ENCODE measurements at places on chromosomes 16 and 17.

- DNase-seq: no peak
These were observed 3.0 kb upstream of the ABCC1 start for GRCh38 chr16:15946257-15947044.

GRCh38 chr16:50276326-50276640 is 9.9 kb downstream of the ADCY7 start:
- no peak for DNase-seq

GRCh38 chr16:48525201-48526057 is 84.6 kb downstream of the N4BP1 start:
- DNase-seq: no peak

- no peak for DNase-seq
These were observed 14.0 kb downstream of the RNF43 start for GRCh38 chr17:58403311-58403710.

DNA sequence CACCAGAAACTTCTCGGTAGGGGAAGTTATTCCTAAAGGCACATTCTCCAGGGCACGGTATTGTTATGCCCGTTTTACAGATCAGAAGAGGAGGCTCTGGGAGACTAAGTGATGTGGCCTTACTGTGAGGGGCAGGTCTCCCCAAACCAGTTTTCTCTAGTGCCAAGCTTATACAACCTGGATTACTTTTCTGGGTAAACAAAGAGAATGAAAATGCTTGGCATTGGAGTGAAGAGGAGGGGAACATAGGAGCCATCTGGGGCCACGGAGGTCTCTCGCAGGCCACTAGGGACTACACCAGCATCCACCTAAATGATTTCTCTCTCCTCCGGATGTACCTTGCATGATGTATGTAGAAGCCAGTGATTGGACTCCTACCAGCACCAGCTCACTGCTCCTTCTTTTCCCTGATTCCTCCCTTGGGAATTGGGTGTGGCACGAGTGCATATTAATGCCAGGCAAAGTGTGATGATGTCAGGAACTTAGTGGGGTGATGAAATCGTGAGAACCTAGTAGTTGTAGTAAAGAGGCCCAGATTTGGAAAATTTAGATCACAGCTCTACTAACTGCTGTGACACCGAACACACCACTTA is 674 bp downstream of the TOM1L1 start:
- no peak for DNase-seq

- DNase-seq: no peak
These were observed 18.8 kb downstream of the USP22 start for GRCh38 chr17:21024024-21024423.

GRCh38 chr17:18185391-18185790 is 1.8 kb downstream of the ALKBH5 start:
- DNase-seq: no peak

- no peak for DNase-seq
These were observed 21.7 kb upstream of the PAFAH1B1 start for GRCh38 chr17:2571523-2572303.

DNA sequence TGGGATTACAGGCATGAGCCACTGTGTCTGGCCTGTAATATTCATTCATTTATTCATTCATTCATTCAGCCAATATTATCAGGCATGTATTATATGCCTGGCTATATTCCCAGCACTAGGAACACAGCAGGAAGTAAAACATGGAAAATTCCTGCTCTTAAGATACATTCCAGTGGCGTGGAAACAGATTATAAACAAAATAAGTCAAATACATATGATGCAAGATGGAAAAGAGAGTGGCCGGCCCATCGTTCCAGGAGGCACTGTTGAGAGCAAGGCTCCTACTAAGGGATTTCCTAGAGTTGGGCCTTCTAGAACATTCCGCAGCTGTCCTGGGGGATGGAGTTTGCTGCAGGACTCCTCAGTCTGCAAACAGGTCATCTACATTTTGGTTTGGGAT is 17.7 kb downstream of the ADCY9 start:
- DNase-seq: no peak

GRCh38 chr17:35684055-35684802 is 47.2 kb upstream of the RASL10B start:
- no peak for DNase-seq

- no peak for DNase-seq
These were observed 2.0 kb downstream of the DYNLL2 start for GRCh38 chr17:58085039-58085715.

- no peak for DNase-seq
These were observed 107.0 kb upstream of the CACNG5 start for GRCh38 chr17:66727634-66728570.

DNA sequence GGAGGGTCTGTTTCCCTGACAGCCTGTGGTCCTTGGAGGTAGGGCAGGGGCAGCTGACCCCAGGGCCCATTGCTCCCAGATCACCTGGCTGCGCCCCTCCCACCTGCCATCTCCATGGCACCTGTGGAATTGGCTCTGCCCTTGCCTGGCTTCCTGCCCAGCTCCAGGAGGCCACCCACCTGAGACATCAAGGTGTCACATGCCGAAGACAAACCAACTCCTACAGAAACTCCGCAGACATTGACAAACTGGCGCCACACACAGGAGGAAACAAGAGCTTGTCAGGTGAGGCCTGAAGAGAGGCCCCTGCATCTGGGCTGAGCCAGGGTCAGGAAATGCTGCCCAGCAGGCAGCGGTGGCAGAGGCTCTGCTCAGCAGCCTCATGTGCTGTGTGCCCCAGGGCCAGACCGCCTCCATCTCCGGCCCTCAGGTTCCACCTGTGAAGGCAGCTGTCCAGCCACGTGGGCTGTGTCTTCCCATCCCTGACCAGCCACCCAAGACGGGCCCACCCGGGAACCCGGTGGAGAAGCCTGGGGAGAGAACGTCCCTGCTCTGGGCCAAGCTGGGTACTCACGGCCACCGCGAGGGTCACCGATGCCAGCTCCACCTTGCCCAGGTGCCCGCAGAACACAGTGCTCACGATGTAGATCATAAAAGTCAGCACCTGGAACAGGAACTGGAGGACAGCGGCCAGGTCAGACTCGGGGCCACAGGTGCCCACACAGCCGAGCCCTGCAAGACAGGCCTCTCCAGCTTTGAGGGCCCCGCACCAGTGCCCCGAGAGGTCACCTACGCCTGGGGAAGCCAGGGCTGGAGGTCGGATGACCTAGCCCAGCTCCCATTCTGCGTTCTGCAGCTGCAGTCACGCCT is 1.6 kb downstream of the SLC47A2 start:
- no peak for DNase-seq

- no peak for DNase-seq
These were observed 32.0 kb downstream of the SMPD3 start for GRCh38 chr16:68416057-68417046.

GRCh38 chr17:21214777-21215541 is 998 bp upstream of the TMEM11 start:
- DNase-seq: no peak

GRCh38 chr17:42002792-42003301 is 14.4 kb downstream of the DNAJC7 start:
- DNase-seq: no peak

GRCh38 chr16:76748461-76749348 is 442.3 kb upstream of the MON1B start:
- no peak for DNase-seq

DNA sequence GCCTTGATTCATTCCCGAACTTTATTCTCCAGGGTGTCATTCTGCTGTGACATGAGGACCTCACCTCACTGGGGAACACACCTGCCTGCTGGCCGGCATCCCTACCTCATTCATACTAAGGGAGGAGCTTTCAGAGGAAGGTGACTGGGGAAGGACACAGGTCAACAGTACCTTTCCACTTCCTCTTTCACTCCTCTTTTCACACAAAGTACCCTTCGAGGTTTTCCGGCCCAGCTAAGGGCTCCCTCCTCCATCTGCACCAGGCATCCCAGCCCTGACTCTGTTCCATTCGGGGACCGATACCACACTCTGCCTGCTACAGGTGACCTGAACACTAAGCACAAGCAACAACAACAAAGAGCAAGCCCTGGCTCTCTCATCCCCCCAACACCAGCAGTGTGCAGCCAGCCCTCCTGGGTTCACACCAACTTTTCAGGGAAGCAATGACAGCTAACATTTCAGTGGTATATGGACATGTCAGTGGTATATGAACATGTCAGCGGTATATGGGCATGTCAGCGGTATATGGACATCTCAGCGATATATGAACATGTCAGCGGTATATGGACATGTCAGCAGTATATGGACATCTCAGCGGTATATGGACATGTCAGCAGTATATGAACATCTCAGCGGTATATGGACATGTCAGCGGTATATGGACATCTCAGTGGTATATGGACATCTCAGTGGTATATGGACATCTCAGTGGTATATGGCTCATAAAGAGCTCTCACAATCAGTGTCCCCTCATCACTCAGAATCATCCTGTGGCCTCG is 16.0 kb downstream of the TRIM25 start:
- no peak for DNase-seq

- DNase-seq: no peak
These were observed 16.3 kb downstream of the SHISA9 start for GRCh38 chr16:12917653-12918052.

GRCh38 chr17:50145532-50146229 is 4.8 kb downstream of the PPP1R9B start:
- no peak for DNase-seq

GRCh38 chr16:56163089-56163488 is 28.2 kb upstream of the GNAO1 start:
- no peak for DNase-seq

GRCh38 chr17:48444516-48445247 is 14.7 kb upstream of the SKAP1 start:
- DNase-seq: no peak

DNA sequence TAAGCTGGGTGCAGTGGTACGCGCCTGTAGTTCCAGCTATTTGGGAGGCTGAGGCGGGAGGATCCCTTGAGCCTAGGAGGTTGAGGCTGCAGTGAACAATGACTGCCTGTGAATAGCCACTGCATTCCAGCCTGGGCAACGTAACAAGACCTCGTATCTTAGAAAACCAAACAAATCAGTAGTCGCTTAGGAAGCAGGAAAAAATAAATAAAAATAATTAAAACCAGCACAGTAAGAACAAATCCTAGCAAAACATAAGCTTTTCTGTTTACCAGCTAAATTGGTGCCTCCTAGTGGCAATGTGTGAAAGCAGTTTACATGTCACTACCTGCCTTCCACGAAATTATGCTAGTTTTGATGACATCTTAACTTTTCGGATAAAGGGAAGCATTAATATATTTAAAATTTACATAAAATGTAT is 1.3 kb downstream of the ARMC5 start:
- no peak for DNase-seq

DNA sequence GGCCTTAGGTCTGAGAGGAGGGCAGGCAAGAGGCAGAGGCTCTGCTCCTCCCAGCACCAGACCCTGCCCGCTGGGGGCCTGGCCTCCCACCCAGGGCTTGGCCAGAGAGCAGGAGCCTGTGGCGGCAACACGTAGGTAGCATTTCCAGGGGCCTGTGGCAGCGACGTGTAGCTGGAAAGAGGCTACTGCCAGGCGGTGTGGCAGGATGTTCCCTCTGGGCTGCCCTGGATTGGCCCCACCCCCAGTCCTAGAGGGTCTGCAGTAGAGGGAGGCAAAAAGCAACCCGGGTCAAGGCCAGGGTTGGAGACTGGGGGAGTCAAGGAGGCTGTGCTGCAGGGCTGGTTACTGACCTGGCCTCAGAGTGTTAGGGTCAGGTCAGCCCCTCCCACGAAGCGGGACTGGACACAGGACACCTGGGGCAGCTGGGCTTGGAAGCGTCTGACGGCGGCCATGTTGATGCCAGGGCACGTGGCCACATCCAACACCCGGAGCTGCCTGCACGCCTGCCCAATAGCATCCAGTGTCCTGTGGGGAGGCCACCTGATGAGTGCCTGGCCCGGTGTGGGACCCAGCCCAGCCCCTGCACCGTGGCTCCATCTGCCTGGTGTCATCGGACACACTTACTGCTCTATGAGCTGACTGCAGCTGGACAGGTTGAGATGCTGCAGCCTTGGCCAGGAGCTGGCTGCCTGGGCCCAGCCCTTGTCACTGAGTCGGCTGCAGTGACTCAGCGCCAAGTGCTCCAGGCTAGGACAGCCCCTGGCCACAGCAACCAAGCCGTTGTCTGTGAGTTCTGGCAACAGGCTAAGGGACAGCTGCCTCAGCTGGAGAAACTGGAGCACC is 8.5 kb downstream of the ELMO3 start:
- no peak for DNase-seq

- no peak for DNase-seq
These were observed 2.2 kb downstream of the JUP start for GRCh38 chr17:41784207-41784744.

DNA sequence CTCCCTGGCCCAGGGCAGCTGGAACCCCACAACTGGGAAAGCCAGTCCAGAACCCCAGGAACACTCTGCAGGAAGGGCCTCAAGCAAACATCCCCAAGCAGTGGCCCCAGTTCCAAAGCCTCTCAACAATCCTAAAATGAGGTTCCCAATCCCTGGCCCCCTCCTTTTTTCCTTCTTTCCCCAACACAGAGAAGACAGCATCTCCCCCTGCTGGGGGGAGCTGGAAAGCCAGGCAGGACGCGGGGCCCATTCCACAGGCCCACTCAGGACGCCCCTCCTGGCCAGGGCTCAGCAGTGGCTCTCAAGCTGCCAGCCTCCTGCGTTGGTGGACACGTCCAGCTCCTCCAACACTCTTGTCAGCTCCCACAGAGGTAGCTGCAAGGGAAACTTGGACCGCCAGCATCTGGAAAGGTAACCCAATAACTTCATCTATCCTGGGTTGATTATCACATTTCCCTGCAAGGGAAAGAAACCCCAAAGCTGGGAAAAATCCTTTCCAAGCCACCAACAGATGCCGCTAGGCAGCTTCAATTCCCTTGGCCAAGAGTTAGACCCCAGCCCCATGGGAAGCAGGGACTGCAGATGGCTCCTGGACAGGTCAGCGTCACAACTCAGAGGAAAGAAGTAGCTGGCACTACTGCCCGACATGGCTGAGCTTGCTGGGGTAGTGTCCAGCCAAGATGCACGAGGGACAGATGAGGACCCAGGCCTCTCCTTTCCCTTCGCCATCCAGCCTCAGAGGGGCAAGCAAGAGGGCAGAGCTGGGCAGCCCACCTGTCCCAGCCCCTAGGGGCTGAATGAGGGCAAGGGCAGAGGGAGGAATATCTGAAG is 7.6 kb downstream of the HDAC5 start:
- DNase-seq: no peak

GRCh38 chr17:73643852-73644144 is 447 bp downstream of the SDK2 start:
- DNase-seq: no peak

- no peak for DNase-seq
These were observed 9.1 kb downstream of the KCNH4 start for GRCh38 chr17:42171831-42172230.

- no peak for DNase-seq
These were observed 179.6 kb downstream of the WSCD1 start for GRCh38 chr17:6249732-6250131.

DNA sequence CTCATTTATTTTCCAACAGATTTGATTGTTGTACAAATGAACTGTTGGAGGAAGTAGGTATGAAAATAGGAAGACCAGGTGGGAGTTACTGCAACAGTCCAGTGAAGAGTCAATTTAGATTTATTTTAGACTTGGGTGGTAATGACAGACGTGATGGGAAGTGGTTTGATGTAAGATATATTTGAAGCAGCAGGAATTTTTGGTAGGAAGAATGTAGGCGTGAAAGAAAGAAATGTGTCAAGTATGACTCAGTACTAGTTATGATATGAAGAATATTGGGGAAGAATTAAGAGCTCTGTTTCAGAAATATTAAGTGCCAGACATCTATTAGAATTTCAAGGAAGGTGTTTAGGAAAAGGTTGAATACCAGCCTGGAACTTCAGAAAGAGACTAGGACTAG is 247.9 kb upstream of the AXIN2 start:
- no peak for DNase-seq
